ENCODE measurements at places on chromosomes 3 and 15. TPM values are rescaled to one million over a fixed set of nuclear protein-coding genes. Genes with fewer than 3 reads are reported as not detected.
A peak's percentile ranks its signal among the peaks of the same experiment; 100 is the strongest.

GRCh38 chr15:42804739-42805138 lies 67.8 kb upstream of the CDAN1 start:
- peaks cover 40% of the 10 kb centered on the region for H3K36me3 ChIP-seq
- no peak for DNase-seq
- H3K4me3 ChIP-seq = no peak overlapping the region
- no peaks in the 10 kb centered on the region for H3K4me1 ChIP-seq

Gene RARRES1
- 17.0 TPM for total RNA-seq

- H3K4me1 ChIP-seq = peaks cover 84% of the 10 kb centered on the region
- no peak overlapping the region for H3K4me3 ChIP-seq
- no peaks in the 10 kb centered on the region for H3K27me3 ChIP-seq
These were observed 53.3 kb downstream of the ITGB5 start for GRCh38 chr3:124833710-124834332.

- H3K36me3 ChIP-seq = no peaks in the 10 kb centered on the region
- no peak overlapping the region for H3K27ac ChIP-seq
- H3K4me3 ChIP-seq = no peak overlapping the region
- peaks cover 4% of the 10 kb centered on the region for H3K4me1 ChIP-seq
- no peaks in the 10 kb centered on the region for H3K27me3 ChIP-seq
These were observed 6.1 kb upstream of the RPP14 start for GRCh38 chr3:58299839-58300516.

DNA sequence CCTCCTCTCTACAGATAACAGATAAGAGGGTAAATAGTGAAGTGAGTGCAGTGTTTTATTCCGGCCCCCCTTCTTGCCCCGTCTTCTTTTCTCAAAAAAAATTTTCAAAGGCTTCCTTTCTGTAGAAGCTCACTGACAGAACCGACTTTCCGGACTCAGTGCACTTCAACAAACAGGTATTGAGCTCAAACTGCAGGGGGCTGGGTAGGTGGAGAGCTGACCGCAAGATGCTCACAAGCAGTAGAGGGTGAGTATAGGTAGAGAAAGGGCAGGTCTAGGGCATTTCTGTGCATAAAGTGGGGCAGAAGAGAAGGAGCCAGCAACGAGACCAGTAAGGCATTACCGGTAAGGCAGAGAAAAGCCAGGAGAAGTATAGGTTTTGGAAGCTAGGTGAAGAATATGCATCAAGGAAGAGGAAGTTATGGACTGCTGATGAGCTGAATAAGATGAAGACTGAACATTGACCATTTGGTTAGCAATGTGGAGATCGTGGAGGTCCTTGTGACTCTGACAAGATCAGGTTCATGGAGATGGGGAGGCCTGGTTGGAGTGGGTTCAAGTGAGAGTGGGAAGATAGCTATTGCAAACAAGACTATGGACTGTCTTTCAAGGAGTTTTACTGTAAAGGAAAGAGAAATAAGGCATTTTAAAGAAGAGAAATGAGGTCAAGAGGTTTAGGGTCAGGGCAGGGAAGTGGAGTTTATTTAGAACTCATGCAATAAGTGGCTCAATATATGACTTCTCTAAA lies 97.4 kb downstream of the ST6GAL1 start:
- H3K27ac ChIP-seq = no peak overlapping the region
- no peak overlapping the region for H3K4me3 ChIP-seq
- H3K4me1 ChIP-seq = no peaks in the 10 kb centered on the region
- H3K36me3 ChIP-seq = no peaks in the 10 kb centered on the region
- H3K27me3 ChIP-seq = no peaks in the 10 kb centered on the region

DNA sequence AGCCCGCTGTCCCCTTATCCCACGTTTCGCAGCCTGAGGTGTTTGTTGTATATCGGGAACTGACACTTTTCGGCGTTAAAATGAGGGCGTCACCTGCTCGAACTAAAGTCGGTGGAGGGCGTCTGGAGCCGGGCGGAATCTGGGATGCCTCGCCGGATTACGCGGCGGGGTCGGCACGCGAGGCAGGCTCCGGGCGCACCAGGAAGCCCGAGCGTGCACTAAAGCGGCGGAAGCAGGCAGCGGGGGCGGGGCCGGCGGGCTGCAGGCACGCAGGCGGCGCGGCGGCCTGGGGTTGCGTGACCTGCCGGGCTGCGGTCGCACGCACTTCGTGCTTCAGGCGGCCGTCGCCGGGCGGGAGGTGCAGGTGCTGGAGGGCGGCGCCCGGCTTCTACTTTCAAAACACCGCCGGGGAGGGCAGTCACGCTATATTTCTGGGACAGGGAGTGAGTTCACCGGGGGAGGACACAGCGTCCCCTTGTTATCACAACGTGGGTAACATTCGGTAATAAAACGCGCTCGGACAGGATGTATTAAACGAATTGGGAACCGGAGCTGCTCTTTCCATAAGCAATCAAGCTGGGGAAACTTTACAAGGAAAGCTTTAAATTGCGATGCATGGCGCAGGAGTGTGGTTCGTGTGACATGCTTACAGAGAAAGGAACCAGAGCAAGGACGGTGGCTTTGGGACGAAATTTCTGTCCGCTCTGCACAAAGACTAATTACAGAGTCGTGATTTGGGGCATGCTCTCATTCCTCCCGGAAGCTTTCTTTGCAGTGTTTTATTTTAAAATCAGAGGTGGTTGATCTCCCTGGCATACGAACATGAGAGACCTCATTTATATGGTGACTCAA lies 9.1 kb upstream of the LEKR1 start:
- no peaks in the 10 kb centered on the region for H3K36me3 ChIP-seq
- peak; percentile 93 for DNase-seq
- peaks cover 40% of the 10 kb centered on the region for H3K4me1 ChIP-seq
- peak overlapping the region; percentile 54 for H3K4me3 ChIP-seq
- H3K27ac ChIP-seq = peak overlapping the region; percentile 89

DNA sequence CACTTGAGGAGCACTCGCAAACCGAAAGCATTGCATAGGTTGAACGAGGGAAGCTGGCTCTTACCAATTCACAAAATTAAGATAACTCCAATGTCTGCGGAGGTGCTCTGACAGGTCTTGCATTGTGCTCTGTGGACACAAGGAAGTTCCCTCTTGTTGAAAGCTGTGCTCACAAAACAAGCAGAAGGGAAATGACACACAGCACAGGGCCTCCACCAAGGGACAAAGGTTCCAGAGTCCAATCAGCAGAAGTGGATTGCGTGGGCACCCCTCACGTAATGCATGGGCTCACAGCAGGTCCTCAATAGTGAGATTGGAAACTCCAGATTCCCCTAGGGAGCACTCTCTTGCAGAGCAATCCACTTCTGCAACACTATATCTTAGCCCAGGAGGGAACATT lies 89.9 kb downstream of the ATP10A start:
- no peak for DNase-seq
- H3K27ac ChIP-seq = no peak overlapping the region
- no peaks in the 10 kb centered on the region for H3K27me3 ChIP-seq
- no peak overlapping the region for H3K4me3 ChIP-seq

DNA sequence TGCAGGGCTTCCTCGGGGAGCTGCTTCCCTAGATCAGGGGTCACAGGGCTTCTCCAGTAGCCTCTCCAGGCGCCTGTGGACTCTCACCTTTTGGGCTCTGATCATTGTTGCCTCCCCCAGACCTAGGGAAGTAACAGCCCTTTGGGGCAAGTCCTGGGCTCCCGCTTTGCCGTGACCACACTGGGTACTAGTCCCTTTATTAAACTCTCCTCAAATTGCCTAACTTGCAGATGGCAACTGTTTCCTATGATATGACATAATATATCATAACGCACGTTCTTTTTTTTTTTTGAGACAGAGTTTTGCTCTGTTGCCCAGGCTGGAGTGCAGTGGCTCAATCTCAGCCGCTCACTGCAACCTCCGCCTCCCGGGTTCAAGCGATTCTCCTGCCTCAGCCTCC lies 17.9 kb upstream of the NRROS start:
- no peak for DNase-seq
- no peaks in the 10 kb centered on the region for H3K36me3 ChIP-seq
- H3K27ac ChIP-seq = no peak overlapping the region
- no peaks in the 10 kb centered on the region for H3K4me1 ChIP-seq
- no peak overlapping the region for H3K4me3 ChIP-seq
- no peaks in the 10 kb centered on the region for H3K27me3 ChIP-seq

DNA sequence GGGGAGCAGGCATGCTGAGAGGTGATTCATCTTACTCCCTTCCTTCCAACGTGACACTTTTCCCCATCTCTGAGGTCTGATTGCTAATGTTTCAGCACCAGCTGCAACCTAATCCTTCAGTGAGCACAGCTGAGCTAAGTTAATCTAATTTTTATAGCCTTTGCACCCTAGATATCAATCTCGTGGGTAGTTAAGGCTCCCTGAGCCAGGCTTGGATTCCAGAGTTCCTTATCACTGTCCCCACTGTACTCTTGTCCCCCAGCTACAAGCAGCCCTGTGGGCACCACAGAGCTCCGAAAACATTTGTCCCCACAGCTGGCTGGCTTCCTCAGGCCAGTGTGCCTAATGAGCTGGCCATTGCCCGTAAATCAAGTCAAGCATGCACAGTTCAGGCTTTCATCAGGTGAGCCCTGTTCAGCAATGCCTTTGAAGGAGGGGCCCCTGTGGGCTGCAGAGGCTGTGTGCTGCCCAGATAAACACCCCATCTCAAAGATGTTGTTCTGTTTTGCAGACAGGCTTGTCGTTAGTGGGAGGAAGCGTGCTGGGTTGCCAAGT lies 376.9 kb upstream of the RASGRP1 start:
- H3K27ac ChIP-seq = no peak overlapping the region
- no peak overlapping the region for H3K4me3 ChIP-seq
- no peaks in the 10 kb centered on the region for H3K4me1 ChIP-seq

GRCh38 chr3:8647137-8647985 lies 2.8 kb upstream of the SSUH2 start:
- H3K36me3 ChIP-seq = no peaks in the 10 kb centered on the region
- no peaks in the 10 kb centered on the region for H3K27me3 ChIP-seq
- peak; percentile 22 for DNase-seq
- no peak overlapping the region for H3K4me3 ChIP-seq
- no peak overlapping the region for H3K27ac ChIP-seq
- H3K4me1 ChIP-seq = no peaks in the 10 kb centered on the region

- H3K4me1 ChIP-seq = no peaks in the 10 kb centered on the region
- no peak overlapping the region for H3K27ac ChIP-seq
- no peak overlapping the region for H3K4me3 ChIP-seq
- H3K27me3 ChIP-seq = no peaks in the 10 kb centered on the region
- no peak for DNase-seq
These were observed 189.8 kb downstream of the NTRK3 start for GRCh38 chr15:88066636-88067330.

Gene CX3CR1
- not detected for total RNA-seq

DNA sequence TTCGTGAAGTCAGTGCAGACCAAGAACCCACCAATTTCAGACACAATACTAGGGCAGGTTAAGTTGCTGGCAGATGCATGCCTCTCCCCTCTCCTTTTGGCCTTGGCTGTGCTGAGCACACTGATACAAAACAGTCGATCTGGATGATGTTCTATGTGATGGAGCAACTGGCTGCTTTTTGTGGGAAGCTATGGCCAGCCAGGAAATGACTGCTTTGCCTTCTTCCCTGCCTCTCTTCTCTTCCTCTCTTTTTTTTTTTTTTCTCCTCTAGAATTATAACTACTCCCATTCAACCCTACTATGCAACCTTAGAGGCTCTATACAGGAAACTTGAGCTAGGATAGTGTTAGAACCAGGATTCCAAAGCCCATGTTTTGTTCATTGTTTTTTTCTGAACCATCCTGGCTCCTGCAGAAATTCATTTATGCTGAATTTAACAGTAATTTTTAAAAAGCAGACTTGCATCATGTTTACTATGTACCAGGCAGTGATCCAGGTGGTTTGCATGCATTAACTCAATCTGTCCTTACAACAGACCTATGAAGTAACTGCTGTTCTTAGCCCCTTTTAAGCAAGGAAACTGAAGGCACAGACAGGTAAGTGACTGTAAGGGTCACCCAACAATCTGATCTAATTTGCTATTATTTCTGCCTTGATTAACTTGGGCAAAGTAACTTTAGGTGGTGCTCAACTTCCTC lies 62.9 kb downstream of the PLD1 start:
- no peaks in the 10 kb centered on the region for H3K27me3 ChIP-seq
- no peak overlapping the region for H3K4me3 ChIP-seq
- DNase-seq = no peak
- no peaks in the 10 kb centered on the region for H3K36me3 ChIP-seq
- no peak overlapping the region for H3K27ac ChIP-seq

- DNase-seq = no peak
- H3K36me3 ChIP-seq = peaks cover 30% of the 10 kb centered on the region
- H3K4me1 ChIP-seq = peaks cover 18% of the 10 kb centered on the region
- H3K4me3 ChIP-seq = peak overlapping the region; percentile 49
These were observed 22.7 kb downstream of the SEC61A1 start for GRCh38 chr3:128074851-128075521.

- H3K27ac ChIP-seq = no peak overlapping the region
- peaks cover 18% of the 10 kb centered on the region for H3K4me1 ChIP-seq
- DNase-seq = peak; percentile 49
- H3K27me3 ChIP-seq = no peaks in the 10 kb centered on the region
These were observed 79.8 kb upstream of the NR2E3 start for GRCh38 chr15:71730277-71731144.

GRCh38 chr3:38314764-38315487 lies 31.7 kb upstream of the XYLB start:
- H3K36me3 ChIP-seq = no peaks in the 10 kb centered on the region
- no peaks in the 10 kb centered on the region for H3K27me3 ChIP-seq
- no peak overlapping the region for H3K27ac ChIP-seq
- no peak overlapping the region for H3K4me3 ChIP-seq
- DNase-seq = no peak
- no peaks in the 10 kb centered on the region for H3K4me1 ChIP-seq

DNA sequence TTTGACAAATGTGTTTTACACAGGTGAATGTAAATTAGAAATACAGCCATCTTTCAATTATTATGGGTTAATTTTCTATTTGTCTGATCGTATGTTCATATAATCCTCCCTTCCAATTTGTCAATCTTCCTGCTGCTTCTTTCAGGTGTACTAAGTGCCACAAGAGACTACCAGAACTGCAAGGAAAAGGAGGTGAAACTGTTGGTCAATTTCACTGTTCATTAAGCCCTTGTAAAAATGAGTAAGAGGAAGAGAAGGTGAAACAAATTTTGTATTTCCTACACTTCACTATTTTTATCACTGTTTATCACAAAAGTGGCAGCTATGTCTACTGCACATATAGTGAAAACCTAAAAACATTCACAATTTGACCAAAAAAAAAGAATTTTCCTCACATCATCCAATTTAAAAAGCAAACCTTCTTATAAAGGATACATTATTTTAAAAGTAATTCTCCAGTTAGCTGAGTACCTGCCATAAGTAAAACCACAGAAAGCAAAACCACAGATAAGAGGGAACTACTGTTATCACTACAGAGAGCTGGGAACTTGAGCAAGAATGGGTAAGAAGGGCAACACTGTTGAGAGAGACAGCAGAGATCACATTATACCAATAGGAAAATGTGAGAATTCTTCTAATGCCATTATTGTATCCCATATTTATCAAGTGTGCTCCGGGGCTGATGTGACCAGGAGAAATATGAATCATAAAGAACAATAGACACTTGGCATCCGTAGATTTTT lies 163.0 kb downstream of the TBC1D5 start:
- H3K27me3 ChIP-seq = no peaks in the 10 kb centered on the region
- DNase-seq = no peak
- H3K4me1 ChIP-seq = peaks cover 17% of the 10 kb centered on the region
- no peak overlapping the region for H3K27ac ChIP-seq

- DNase-seq = no peak
- no peaks in the 10 kb centered on the region for H3K36me3 ChIP-seq
- no peak overlapping the region for H3K27ac ChIP-seq
- no peaks in the 10 kb centered on the region for H3K27me3 ChIP-seq
These were observed 19.6 kb downstream of the SLCO3A1 start for GRCh38 chr15:91873138-91873536.

- no peak overlapping the region for H3K4me3 ChIP-seq
- H3K27ac ChIP-seq = no peak overlapping the region
- DNase-seq = no peak
- no peaks in the 10 kb centered on the region for H3K4me1 ChIP-seq
- no peaks in the 10 kb centered on the region for H3K36me3 ChIP-seq
These were observed 267.0 kb downstream of the CHL1 start for GRCh38 chr3:463252-464192.
